NCI-H526 treated with DMSO at 0.1 percent for 48 hours (cell line): ENCODE measurements at places on chromosomes 5 and 9.

- no peak for DNase-seq
Measured at GRCh38 chr5:115541611-115542010, 3.0 kb downstream of the FEM1C start.

DNA sequence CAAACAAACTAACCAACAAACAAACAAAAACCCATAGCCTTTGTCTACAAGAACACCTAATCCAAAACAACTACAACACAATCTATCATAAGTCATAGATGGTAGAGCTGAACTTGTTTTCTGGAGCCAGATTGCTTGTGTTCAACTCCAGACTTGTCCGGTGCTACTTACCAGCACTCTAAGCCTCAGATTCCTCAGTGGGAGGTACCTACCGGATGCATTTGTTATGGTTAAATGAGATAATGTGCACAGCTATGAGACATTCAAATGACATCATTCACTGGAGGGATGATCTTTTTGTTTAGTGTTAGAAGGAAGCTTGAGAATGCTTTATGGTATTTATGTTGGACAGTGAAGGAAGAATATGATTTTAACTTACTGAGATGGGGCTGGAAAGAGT, 592.9 kb upstream of the C9orf72 start:
- DNase-seq: no peak

DNA sequence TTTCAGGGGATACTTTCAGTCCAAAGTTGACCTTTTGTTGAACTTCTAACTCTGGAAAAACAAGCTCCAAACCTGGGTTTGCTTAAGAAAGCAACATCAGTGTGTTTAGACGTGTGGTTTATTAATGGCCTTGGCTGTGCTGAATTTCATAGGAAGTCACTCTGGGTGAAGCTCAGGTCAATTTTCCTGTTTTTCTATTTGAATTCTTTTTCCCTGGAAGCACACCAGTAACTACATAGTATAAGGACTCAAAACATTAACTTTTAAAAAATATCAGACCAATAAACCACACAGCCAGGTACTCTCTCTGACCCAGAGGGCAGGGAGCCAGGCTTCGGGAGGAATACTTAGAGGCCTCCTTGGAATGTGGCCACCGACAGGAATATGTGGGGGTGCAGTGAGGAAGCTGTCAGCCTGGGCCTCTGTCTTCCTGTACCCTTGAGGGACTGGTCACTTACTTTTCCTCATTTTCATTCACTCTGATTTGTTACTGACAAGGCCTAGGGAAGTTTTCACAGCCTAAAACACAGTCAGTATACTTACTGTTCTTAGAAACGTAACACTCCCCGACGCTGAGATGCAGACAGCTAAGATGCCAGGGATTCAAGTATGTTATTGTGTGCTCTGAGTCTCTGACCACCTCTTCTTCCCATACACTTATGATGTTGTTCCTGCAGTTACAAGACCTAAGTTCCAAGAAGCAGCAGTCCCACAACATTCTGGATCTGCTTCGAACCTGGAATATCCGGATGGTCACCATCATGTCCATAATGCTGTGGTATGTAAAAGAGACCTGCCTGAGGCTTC, 18.9 kb downstream of the SLC22A5 start:
- no peak for DNase-seq

DNA sequence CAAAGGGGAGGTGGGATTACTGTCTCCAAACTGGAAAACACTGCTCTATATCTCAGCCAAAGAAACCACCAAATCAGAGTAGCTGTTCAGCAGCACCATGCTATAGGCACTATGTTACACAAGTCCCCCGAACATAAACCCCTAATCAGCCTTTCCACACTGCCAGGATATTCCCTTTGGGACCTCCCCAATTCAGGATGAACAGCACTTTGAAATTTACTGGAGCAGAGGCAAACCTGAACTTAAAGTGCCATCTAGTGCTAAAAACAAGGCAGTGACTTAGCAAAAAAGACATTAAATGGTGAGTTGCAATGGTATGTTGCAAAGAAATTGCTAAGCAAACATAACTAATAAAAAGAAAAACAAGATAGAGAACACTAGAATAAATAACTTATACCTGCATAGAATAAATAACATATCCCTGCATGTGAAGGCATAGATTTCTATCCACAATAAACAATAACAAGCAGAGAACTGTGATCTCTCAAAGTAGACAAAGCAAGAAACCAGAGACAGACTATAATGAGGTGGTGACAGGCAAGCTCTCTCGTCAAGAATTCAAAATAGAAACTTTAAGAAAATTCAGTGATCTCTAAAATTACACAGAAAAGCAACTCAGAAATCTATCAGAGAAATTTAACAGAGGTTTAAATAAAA, 584.4 kb upstream of the ACO1 start:
- DNase-seq: peak; percentile 51

GRCh38 chr5:67147760-67148159, 48.8 kb downstream of the CD180 start:
- no peak for DNase-seq

- DNase-seq: no peak
Measured at GRCh38 chr5:21154526-21154925, 1166.5 kb upstream of the CDH18 start.

GRCh38 chr9:121189006-121189405, 12.7 kb downstream of the RAB14 start:
- no peak for DNase-seq
